SK-N-DZ (cell line): ENCODE measurements at places on chromosomes 1 and 21.

- DNase-seq, result no peak
Measured at GRCh38 chr1:172139196-172139595, 281.3 kb upstream of the C1orf105 start.

- DNase-seq, result no peak
Measured at GRCh38 chr1:147177611-147178380, 5.5 kb upstream of the PRKAB2 start.

- DNase-seq, result no peak
Measured at GRCh38 chr21:45982092-45982757, 655 bp downstream of the COL6A1 start.

DNA sequence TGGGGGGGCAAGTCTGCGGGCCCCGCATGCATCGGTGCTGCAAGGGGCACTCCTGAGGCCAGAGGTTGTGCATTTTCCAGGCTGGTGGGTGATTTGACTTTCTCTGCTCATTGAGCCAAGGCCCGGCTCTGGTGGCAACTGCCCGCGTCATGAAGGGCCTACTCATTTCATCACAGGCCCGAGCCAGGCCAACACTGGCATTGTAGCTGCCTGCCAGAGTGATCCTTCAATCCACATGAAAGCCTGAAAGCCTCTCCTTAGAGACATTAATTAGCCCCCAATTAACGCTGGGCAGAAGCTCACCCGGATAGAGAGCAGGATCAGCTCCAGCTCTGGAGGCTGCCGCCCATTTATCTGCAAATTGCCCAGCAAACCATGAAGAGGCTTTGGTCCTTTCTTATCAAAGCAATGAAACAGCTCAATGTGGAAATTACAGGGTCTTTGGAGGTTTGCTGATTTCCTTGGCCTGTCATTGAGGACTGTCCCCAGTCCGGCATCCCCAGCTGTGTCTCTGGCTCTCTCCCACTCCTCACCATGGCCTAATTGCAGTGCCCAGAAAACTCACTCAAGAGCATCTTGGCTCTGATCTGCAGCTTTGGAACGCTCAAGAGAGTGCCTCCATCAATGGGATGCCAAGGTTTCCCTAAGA is 50.4 kb upstream of the STUM start:
- no peak for DNase-seq

DNA sequence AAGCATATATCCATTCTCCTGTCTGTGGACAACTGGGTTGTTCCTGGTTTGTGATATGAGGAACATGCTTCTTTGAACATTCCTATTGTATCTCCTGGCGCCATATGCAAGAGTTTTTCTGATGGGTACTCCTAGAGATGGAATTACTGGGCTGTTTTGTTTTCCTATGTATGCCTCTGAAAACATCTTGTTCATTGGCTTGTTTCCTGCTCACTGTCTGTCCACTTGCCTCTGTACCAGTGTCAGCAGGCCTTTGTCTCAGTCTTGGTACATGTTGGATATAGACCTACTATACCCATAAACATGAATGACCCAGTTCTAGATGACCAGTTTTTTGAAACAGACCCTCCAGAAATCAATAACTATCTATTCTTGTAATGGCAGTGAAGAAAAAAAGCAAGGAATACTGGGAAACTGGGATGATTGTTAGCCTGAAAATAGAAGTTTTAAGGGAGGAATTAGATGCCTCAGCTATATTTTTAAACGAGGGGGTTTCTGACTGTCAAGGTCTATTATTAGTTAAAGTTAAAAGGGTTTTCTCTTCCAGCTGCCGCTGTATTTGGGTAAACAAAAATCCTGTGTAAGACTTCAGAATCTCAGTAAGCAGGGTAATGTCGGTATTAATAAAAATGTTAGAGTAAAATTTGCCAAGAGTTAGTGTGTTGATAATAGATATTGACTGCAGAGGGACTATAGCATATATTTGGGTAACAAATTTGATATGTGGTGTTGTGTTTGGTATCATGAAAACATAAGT is 103.6 kb downstream of the RYR2 start:
- no peak for DNase-seq

DNA sequence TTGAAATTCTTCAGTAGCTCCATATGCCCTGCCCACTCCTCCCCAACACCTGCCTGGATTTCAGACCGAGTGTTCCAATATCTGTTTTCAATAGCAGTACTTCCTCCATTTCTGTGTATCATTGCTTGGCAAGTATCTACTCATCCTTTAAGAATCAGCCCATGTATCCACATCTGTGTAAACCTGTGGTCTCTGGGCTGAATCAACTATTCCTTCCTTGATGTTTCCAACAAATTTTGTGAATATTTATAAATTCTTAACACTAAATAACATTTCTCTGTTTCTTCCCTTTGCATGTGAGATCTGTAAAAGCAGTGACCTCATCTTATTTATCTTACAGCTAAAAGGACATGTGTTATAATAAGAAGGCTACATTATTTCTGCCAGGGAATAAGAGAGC is 26.0 kb upstream of the UAP1 start:
- DNase-seq, result no peak
